ENCODE measurements at places on chromosomes 7 and 10.

DNA sequence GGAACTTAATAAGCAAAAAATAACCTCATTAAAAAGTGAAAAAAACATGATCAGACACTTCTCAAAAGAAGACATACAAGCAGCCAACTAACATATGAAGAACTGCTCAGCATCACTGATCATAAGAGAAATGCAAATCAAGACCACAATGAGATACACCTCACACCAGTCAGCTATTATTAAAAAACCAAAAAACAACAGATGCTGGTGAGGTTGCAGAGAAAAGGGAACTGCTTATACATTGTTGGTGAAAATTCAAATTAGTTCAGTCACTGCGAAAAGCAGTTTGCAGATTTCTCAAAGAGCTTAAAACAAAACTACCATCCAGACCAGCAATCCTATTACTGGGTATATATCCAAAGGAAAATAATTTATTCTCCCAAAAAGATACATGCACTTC is 513.3 kb downstream of the MDFIC start:
- DNase-seq = no peak

DNA sequence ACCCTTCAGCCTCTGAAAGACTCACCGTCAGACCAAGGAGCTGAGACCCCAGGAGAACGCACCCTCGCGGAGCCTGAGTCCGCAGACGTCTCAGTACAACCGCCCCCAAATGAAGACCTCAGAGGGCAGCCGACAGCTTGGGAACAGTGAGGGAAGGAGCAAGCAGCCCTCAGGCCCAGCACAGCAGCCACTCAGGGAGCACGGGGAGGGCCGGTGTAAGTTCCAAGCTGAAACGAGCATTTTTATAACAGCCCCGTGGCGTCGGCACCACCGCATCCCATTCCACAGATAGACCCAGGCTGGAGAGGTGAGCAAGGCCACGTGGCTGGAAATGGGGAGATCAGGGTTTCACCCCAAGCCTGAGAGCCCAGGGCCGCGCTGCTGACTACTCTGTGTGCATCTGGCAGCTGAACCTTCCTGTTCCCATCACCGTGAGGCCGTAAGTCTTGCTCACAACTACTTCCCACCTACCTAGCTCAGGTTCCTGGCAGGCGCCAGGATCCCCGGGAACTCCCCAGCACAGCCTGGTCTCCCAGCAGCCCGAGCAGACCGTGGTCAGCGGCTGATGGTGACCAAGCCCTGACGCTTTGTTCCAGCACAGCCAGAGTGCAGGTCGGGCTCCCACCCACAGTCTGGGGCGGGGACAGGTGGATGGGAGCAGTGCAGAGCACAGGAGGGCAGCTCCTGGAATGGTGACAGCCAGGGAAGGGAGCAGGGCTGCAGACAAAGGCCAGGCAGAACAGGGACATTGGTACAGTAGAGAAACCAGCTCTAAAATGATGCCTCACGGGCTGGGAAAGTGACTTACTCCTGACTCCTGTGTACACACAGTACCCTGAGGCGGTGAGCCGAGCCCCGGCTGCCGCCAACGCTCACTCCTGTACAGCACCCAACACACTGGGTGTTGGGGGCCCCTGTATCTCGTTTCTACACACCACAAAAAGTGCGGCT is 6.1 kb upstream of the NOM1 start:
- no peak for DNase-seq

- DNase-seq = no peak
These were observed 44.9 kb downstream of the JCAD start for GRCh38 chr10:30014511-30014910.

GRCh38 chr10:77970869-77971803 is 44.6 kb upstream of the DLG5 start:
- peak; percentile 91 for DNase-seq

GRCh38 chr10:124648131-124648475 is 96.1 kb downstream of the FAM53B start:
- no peak for DNase-seq

- DNase-seq = no peak
These were observed 85.4 kb upstream of the CHCHD3 start for GRCh38 chr7:133167300-133167699.

DNA sequence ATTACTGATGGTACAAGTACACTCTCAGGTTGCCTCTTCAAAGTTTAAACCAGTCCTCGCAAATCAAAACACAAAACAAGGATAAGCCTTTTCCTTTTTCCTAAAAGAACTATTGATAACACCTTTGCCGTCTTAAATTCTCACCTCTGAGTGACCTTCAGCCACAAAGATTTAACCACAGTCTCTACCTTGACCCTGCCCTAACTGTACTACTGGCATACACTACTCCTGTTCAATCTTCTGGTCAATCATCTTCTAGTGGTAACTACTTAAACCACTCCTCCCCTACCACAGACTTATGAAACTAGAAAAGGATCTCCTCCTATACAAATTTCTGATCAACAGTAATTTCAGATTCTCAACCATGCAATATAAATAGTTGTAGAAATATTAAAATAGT is 15.1 kb downstream of the UPF2 start:
- no peak for DNase-seq

DNA sequence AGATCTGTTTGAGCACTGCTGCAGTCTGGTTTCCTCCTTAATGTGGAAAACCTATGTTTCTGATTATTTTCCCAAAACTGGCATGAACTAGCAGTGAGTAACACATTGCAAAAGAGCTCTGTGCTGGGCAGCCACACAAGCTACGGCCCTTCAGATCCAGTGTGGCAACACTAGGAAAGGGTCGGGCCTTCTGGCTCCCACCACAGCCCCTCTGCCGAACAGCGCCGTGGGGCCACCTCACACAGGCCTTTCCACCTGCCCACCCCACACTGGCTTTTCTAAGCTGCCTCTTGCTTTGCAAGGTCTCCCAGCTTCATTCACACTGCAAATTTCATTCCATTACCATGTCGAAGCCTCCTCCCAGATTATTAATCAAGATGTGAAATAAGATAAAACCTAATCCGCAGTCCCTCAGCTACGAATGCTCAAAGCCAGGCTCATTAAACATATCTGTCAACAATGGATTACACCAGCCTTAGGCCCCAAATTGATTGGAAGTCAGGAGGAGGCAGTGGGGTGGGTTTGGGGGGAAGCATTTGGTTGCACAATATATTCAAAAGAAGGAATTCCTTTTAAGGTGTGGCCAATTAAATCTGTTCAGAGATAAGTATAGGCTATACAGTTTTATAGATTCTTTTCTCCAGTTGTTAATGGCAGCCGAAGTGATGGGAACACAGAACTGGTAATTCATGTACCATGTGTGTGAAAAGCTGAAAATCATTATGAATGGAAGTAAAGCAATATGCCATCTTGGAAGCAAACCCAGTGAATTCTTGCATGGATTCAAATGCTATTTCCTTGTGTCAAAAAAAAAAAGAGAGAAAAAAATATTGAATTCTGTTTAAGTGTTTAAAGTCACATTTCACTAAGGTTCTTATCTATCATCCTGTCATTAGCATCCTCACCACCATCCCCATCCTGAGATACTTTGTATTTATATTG is 223.7 kb downstream of the MTERF1 start:
- peak; percentile 86 for DNase-seq

GRCh38 chr10:121088524-121088923 is 237.4 kb downstream of the WDR11 start:
- no peak for DNase-seq

DNA sequence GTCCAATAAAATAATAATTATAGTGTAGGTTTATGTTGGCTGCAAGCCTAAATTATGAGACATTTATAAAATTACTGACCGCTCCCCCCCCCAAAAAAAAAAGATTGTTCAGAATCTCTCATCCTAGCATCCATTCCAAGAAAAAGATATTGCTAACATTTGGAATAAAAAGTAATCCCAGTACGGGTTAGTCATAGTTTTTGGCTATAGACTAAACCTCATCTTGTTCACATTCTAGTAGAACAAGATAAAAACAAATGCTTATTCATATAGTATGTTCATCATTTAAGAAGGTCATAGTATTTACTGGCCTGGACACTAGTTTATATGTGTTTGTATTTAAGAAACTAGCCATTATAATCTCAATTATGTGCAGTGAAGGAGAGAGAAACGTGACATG is 44.0 kb downstream of the ADK start:
- no peak for DNase-seq

GRCh38 chr10:102480396-102480795 is 22.1 kb downstream of the ACTR1A start:
- DNase-seq = no peak

DNA sequence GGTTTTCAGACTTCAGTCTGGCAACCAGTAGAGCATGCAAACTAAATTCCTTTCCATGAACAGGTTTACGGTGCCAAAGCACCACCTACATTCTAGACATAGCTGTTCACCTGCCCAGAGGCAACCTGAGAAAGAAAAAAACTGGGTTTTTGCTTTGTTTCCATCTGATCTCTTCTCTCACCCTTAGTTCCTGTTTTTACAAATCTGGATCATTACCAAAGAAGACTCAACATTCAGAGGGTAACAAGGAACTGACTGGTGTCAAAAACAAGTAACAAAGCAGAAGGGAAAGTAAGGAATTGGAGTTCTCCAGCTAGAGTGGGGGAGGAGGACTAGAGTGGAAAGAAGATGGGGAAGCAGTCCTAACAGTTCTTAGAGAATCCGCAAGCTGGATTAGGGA is 36.4 kb downstream of the CPVL start:
- no peak for DNase-seq

- no peak for DNase-seq
These were observed 325.8 kb upstream of the ZMIZ1 start for GRCh38 chr10:78742730-78743615.

DNA sequence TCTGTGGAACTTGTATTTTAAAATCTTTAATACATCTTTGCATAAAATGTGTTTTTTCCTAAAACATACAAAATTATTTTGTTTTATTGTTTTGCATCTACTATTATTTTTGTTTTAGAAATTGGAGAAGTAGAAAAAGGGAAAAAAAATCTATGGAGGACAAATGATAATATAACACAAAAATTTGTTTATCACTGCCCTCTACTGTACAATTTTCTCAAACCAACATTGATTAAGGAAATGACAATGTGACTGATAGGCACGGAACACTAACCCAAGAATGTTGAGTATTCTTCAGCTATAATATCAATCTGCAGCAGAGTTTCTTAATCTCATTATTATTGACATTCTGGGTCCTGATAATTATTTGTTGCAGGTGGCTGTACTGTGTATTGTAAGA is 9.5 kb upstream of the ING3 start:
- no peak for DNase-seq

GRCh38 chr7:100432053-100432452 is 2.4 kb downstream of the MEPCE start:
- no peak for DNase-seq

GRCh38 chr10:124530215-124530665 is 68.6 kb downstream of the LHPP start:
- peak; percentile 44 for DNase-seq

GRCh38 chr10:122263971-122264370 is 7.1 kb upstream of the BTBD16 start:
- DNase-seq = peak; percentile 91

- DNase-seq = no peak
These were observed 63.5 kb downstream of the GRK5 start for GRCh38 chr10:119270762-119271366.

GRCh38 chr10:88343761-88344484 is 239.2 kb downstream of the RNLS start:
- no peak for DNase-seq

- DNase-seq = no peak
These were observed 26.2 kb downstream of the IKZF1 start for GRCh38 chr7:50330696-50331095.

- no peak for DNase-seq
These were observed 84.3 kb downstream of the LANCL2 start for GRCh38 chr7:55449205-55449991.

DNA sequence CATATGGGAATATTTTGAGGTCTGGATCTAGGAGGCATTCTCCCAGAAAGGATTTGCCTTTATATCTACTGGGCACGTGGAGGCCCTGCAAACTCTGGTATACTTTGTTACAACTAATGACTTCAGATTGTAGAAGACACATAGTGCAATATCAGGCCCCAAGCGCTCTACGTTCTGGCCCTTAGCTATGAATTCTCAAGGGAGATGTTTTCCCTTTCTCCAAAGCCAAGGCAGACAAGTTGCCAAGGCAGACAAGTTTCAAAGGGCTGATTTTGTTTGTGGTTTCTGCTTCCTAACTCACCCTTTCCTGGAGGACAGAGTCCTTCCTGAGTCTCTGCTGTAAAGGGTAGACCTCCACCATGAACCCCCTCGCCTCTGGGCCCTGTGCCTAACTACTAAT is 99.4 kb upstream of the CTTNBP2 start:
- no peak for DNase-seq

GRCh38 chr10:120948889-120949608 is 97.9 kb downstream of the WDR11 start:
- peak; percentile 40 for DNase-seq

DNA sequence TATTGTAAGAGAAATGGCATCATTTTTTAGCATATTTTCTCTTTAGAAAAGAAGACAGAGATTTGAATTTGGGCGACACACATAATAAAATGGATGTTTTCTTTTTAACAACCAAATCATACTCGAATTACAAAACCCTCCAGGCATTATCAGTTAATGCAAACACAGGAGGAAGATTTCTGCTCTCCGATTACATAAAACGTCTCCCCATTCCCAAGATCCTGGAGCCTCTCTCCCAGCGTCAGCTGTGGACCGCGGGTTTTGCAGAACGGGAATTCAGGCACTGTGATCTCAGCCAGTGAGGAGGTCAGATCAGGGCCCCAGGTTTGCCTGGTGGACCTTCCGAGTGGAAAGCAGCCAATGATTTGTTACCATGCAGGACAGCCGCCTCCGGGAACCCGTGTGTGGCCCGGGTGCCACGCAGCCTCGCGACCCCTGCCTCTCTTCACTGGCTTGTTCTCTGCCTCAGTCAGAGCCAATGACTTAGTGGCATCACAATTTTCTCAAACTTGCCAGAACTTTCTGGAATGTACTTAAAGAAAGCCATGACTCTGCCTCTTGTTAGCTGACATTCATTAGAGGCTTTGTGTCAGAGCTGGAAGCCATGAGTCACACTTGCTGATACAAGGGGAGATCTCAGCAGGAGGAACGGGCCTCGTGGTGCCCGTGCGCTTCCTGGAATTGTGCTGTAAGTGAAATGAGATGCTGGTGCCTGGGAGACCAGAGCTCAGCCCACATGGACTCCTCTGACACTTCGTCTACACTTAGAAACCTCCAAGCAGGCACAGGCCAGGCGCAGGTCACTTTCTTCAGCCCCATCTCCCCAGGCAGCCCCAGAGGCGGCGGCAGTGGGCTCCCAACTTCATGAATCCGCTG is 246.1 kb downstream of the KLF6 start:
- DNase-seq = peak; percentile 89

- no peak for DNase-seq
These were observed 765 bp downstream of the CCAR1 start for GRCh38 chr10:68721673-68722335.

- no peak for DNase-seq
These were observed 80.3 kb downstream of the HDAC9 start for GRCh38 chr7:18575622-18576572.

- no peak for DNase-seq
These were observed 258.0 kb downstream of the GFRA1 start for GRCh38 chr10:116014871-116015582.

- DNase-seq = no peak
These were observed 14.1 kb downstream of the CUL1 start for GRCh38 chr7:148712678-148713329.
